ENCODE measurements at places on chromosomes 2 and 18.

DNA sequence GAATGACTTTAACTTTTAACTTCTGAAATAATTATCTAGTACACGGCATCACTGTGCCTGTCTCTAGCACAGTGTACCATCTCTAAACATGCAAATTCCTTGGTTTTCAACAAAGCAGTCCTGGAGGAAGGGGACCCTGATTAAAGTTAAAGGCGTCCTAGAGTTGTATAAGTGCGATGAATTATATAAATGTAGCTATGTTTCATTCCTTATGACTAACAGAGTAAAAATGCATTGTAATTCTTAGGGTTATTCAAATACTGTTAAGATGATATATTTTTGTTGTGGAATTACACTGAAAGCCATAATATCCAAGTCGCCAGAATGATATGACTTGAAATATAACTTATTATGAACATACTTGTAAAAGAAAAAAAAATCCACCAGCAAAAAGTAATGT is 544.9 kb upstream of the LINC00305 start:
- DNase-seq = no peak

DNA sequence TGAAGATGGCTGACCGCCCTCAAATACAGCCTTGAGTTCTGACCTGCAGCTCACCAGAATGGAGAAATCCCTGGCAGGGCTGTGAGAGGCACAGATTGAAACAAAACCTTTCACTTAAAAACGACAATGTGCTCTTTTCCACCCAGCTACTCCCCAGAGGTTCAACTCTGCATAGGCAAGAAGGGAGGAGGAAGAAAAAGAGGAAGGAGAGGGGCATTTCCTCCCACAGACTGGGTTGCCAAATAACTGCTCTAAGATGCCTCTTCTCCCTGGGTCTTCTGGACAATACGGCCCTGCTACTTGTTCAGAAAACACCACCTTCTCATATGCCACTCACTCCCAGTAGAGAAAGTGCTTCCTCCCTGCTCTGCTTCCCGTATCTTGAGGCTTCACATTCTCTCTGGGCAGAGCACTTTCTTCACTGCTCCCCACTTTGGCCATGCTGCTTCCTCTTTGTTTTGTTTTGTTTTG is 136.4 kb upstream of the SLC1A4 start:
- no peak for DNase-seq

DNA sequence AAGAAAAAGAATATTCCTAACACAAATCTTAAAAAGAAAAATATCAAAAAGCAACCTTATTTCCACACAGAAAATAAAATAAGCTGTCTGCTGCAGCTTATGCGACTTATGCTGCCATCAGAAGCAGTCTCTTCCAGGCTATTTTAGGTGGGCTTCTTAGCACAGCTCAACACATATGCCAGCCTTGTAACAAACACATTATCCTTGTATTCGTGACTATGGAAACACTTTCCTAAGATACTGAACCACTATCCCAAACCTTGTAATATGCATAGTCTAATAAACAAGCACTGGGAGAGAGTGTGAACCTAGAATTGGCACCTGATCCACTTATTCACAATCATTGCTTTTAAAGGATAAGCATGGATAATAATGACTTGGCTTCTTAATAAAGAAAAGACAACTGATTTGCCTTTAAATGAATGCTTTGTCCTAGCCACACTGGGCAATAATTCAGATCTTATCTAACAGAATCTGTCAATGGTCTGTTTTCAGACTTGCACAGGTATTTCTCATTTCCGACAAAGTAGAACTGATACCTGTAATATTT is 40.0 kb upstream of the RNU4ATAC start:
- no peak for DNase-seq

DNA sequence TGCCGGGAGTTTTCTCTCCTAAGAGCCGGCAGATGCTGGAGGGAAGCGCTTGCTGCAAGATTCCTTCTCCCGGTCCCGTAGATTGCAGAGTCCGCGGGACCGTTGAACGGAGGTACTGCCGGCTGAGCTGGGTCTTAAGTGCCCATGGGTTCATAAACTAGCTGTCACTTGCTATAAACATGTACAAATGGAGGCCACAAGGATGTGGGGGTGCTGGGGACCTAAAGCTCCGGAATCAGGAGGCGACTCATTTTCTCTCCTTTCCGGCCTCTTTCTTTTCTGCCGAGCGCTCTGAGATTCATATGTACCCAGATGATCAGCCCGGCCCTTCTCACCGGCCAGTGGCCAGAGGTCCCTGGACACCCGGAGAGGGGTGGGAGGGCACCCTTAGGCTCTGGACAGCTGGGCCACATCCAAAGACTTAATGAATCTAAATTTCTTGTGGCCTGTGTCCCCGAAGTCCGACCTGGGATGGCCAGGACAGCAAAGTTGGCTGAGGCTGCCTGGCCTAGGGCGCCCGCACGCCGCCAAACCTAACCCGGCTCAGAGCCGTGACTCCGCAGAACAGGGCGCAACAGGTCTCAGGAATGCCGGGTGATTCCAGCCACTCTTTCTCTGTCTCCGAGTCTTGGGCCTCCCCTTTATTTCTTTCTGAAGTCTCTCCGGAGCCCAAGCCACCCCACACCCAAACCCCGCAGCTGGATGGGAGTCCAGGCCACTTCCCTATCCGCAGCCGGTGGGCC is 2.4 kb upstream of the PAX3 start:
- no peak for DNase-seq

DNA sequence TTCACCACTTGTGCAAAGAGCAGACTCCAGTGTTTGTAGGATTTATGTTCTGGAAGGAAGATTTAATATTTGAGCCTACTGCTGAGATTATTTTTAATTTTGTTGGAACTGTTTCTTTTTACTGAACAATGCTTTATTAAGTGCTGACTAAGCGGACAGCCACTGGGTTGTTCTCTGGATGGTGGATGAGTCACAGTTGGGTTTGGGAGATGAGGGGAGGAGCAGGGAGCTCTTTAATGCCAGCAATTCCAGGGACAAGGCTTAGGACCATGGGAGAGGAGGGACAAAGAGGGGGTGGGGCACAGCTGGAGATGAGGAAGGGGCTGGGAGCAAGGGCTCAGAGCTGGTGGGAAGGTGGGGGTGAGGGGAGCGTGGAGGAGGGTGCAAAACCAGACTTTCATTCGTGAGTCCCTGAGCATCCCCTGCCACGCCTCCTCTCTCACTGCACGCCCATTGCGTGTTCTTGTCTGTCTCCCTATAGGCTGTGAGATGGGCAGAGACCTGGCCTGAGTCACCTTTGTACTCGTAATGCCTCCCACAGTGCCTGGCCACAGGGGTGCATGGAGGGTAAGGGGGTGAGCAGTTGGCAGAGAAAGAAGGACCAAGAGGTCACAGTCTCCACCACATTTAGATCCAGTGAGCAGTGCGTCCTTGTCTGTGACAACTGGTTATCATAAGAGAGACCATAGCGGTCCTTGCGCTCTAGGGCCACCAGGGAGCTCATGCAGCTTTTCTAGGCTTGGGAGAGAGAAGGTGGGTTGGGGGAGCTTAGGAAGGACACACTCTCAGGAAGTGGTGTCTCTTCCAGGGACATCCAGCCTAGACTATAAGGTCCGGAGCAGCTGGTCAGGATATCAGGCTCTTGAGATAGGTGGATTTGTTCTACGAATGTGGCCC is 18.4 kb downstream of the SLC4A3 start:
- no peak for DNase-seq
